Chondrocyte (in vitro differentiated cells): ENCODE measurements at places on chromosomes 7 and 10.

DNA sequence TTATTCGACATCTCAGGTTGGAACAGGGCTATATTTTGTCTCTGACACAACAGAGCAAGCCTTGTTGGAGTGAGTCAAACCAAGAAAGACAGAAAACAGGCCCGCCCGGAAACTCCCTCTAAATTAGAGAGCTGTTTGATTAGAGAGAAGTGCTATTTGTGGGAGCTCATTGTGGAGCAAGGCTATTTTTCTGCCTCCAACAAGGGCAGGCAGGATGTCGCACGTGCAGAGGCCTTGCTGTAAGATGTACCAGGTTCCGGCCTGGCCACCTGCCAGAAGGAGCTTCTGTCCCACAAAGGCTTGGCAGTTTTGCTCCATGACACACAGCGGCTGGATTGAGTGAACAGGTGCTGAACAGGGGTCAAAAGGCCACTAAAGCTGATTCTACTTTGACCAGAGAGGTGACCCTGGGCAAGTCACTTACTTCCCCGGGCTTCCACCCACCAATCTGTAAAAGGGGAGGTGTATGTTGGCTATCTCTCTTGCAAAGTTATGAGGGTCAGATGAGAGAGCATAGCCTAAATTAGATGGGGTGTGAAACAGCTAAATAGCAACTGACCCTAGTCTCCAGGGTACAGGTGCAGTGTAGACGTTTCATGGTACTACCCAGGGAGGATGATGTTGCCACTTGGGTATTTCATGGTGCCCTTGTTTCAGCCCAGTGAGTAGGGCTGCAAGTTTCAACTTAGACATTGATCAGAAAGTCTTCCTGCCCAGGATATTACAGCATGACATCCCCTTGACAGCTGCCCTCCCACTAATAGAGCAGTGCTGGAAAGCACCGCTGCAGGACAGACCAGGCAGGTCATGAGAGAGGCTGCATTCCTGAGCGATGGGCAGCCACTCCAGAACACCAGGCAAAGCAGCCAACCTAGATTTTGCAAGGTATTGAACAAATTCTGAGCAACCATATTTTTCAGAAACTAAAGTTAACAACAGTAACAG lies 62.0 kb downstream of the VSTM4 start:
- DNase-seq = no peak

DNA sequence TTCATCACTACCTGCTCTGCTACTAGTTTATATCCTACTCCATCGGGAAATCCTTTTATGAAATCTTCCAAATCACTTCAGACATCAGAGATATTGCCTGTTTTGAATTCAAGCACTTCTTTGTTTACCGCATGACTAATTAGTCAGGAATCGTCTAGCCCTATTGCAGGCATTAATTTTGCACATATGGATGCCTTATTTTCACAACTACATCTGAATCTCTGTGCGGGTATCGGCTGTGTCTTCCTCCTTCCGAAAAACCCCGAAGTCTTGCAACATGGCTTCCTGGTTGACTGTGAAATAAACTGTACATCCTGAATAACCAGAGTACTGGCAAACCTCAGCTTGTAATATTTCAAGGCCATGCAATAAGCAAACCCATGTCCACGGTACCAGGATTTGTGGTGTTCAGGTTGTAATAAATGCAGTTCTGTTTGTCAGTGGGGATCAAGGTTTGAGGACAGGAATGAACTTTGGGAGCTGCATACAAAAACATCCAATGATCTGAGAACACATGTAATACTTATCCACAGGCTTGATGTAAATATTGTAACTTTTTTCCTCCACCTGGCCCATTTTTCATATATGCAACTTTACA lies 642.1 kb downstream of the PARD3 start:
- no peak for DNase-seq

GRCh38 chr7:77727936-77728701 lies 31.9 kb downstream of the RSBN1L start:
- DNase-seq = no peak

DNA sequence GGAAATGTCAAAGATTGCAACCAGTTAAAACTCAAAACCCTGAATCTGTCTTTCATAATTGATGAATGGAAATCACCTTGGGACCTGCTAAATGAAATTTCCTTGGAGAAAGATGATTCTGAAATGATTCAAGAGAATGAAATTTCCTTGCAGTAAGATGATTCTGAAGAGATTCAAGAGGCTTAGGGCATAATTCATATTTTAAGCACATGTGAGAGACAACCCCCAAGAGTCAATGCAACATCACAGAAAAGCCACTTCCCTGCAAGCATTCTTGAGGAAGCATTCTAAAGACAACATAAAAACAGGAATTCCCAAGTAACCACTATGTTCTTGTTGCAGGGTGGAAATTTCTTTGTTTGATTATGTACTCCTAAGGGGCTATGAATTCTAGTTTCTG lies 113.7 kb downstream of the RELN start:
- no peak for DNase-seq

GRCh38 chr10:31728698-31729224 lies 199.9 kb downstream of the ARHGAP12 start:
- no peak for DNase-seq

DNA sequence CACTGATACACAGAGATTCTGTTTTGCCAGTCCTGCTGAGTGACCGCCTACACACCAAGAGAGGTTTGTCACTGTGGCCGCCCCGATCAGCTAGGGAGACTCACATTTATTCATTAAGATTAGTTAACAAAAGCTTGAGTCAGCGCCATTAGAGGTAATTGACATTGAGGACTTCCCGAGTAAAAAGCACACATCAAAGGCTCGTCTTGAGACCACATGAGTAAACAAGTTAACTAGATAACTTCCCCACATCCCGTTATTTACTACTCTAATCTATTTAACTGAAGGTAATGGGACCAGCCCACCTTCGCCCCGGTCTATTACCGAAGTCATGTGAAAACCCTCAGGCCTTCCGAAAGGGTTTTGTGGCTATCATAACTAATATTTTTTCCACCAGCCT lies 23.0 kb downstream of the SRRM3 start:
- no peak for DNase-seq

GRCh38 chr10:33302208-33302829 lies 32.1 kb downstream of the NRP1 start:
- DNase-seq = no peak

DNA sequence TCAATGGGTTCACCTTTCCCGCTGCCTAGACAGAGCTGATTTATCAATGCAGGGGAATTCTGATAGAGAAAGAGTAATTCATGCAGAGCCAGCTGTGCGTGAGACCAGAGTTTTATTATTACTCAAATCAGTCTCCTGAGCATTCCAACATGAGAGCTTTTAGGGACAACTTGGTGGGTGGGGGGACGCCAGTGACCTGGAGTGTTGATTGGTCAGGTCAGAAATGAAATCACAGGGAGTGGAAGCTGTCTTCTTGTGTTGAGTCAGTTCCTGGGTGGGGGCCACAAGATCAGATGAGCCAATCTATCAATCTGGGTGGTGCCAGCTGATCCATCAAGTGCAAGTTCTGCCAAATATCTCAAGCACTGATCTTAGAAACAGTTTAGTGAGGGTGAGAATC lies 99.0 kb upstream of the CAV2 start:
- DNase-seq = no peak

- DNase-seq = no peak
Measured at GRCh38 chr7:46356371-46356770, 435.3 kb upstream of the IGFBP3 start.

DNA sequence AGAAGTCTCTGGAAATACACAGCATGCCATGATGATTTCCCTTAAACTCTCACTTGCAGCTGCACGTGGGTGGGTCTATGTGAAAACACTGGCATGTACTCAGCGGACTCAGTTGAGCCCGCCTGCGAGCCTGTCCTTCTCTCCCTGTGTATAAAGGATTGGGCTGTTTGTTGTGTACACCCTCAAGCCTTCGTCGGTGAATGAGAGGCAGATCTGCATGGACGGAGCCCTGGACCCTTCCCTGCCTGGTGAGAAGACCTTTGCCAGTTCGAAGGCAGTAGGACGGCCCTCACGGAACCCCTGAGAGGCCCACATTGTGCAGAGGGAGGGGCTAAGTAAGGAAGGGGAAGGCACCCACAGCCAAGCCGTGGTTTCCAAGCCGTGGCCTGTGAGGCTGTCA lies 121.2 kb downstream of the WDFY4 start:
- no peak for DNase-seq

DNA sequence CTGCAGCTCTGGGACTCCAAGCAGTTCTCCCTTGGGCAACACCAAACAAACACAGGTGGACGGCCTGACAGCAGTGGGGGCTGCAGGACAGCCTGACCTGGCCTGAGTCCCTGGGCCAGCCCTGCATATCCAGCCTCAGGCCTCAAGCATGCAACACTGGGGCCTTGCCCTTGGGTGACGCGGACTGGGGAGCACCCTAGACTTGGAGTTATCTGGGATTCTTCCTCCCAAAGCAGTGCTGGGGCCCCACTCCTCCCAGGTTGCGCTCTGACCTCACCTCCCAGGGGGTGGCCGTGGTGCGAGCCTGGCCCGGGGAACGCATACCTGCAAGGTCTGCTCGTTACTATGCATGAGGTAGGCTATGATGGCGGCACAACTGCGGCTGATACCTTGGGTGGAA lies 6.2 kb upstream of the TMEM120A start:
- peak; percentile 78 for DNase-seq

DNA sequence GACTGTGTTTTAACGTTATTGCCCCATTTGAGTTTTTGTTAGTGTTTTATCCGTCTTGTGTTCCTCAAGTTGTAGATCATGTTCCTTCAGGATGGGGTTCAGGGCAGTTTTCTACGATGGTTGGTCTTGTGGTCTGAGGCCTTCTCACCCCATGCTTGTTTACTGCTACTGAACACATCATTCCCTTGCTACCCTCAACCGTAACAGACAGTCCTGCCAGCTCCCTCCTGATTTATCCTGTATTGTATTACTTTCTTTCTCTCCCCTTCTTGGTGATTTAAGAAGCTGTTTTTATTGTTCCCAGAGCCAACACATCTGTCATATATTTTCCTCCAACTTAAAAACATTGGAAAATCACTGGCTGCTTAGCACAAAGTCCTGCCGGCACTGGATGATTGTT lies 719.8 kb downstream of the INHBA start:
- DNase-seq = no peak

DNA sequence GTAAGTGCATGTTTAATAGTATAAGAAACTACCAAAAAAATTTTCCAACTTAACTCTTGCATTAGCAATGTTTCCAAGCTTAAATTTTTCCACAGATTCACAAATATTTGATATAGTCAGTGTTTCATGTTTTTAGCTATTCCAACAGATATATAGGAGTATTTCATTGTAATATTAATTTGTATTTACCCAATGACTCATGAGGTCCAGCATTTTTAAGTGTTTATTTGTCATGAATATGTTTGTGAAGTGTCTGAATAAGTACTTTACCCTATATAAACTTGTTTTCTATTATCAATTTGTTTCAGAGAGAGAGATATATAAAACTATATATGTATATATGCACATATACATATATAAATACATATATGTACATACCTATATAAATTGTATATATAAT lies 71.0 kb downstream of the SEMA3D start:
- no peak for DNase-seq

DNA sequence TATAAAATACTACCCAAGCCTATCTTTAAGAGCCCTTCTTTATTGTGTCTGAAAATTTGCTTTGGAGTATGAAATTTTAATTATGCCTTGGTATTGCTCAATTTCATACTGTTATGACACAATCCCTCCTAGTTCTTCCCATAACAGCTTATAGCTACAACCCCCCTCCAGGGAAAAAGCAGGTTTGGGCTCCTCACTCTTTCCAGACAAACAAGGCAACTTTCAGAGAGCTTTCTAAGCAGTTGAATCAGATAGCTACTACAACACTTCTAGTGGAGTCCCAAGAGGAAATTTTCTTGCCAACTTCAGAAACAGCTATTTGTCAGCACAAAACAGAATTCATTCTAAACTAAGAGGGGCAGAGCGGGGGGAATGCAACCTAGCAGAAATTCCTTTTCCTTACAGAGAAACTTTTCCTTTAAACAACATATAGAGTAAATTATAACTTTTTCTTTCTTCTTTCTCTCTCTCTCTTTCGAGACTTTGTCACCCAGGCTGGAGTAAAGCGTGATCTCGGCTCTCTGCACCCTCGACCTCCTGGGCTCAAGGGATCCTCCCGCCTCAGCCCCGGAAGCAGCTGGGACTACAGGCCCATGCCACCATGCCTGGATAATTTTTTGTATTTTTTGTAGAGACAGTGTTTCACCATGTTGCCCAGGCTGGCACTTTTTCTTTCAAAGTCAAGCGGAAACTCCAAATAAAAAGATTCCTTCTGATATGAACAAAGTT lies 26.0 kb upstream of the JMJD1C start:
- DNase-seq = no peak

- DNase-seq = no peak
Measured at GRCh38 chr10:86168256-86168655, 198.3 kb downstream of the GRID1 start.

- DNase-seq = no peak
Measured at GRCh38 chr7:157097056-157097329, 41.7 kb upstream of the UBE3C start.

- DNase-seq = no peak
Measured at GRCh38 chr7:8131694-8132605, 130.0 kb downstream of the ICA1 start.

DNA sequence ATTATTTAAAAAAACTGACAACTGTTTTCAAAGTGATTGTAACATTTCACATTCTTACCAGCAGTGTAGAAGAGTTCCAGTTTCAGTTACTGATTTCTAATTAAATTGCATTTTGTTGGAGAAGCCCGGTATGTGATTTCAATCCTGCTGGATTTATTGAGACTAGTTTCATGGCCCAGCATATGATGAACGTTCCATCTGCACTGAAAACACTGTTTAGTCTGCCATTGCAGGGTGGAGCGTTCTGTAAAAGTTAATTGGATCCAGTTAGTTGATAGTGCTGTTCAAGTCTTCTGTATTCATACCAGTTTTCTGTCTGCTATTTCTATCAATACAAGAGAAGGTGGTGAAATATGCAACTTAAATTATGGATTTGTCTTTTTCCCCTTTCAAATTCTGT lies 37.3 kb upstream of the CCNY start:
- DNase-seq = no peak

- DNase-seq = no peak
Measured at GRCh38 chr7:107390916-107391315, 78.9 kb upstream of the GPR22 start.

GRCh38 chr10:51878695-51879094 lies 179.3 kb upstream of the CSTF2T start:
- no peak for DNase-seq

DNA sequence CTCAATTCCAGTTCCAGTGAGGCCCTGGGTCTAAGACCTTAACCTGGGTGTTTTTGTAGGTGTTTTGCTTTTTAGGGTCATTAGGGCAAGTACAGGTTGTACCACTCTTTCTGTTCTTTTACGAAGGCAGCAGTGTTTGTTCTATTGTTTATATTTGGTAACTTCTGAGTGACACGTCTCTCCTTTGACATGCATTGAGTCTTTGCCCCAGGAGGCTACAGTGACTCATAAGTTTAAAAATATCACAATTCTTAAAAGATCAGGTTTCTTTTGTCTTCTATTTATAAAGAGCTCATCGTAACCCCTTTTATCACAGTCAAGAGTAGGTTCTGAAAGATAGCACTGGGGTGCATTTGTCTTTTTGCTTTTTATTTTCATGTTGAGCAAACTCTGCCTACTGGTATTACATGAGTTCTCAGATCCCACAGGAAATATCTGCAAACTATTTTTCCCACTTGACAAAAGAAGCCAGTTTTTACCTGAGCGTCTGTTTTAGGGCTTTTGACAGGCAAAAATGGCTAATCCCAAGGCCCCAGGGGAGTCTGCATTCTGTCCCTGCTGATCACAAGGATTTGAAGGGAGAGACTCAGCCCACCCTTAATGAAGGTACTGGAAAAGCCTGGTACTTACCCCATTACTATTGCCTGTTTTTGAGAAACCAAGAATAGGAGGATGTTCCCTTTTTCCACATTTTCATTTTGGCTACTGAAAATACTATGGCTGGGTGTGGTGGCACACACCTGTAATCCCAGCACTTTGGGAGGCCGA lies 7.9 kb downstream of the NUDT13 start:
- DNase-seq = no peak
